ENCODE measurements at places on chromosomes 13 and 19. TPM values are rescaled to one million over a fixed set of nuclear protein-coding genes. Genes with fewer than 3 reads are reported as not detected.

DNA sequence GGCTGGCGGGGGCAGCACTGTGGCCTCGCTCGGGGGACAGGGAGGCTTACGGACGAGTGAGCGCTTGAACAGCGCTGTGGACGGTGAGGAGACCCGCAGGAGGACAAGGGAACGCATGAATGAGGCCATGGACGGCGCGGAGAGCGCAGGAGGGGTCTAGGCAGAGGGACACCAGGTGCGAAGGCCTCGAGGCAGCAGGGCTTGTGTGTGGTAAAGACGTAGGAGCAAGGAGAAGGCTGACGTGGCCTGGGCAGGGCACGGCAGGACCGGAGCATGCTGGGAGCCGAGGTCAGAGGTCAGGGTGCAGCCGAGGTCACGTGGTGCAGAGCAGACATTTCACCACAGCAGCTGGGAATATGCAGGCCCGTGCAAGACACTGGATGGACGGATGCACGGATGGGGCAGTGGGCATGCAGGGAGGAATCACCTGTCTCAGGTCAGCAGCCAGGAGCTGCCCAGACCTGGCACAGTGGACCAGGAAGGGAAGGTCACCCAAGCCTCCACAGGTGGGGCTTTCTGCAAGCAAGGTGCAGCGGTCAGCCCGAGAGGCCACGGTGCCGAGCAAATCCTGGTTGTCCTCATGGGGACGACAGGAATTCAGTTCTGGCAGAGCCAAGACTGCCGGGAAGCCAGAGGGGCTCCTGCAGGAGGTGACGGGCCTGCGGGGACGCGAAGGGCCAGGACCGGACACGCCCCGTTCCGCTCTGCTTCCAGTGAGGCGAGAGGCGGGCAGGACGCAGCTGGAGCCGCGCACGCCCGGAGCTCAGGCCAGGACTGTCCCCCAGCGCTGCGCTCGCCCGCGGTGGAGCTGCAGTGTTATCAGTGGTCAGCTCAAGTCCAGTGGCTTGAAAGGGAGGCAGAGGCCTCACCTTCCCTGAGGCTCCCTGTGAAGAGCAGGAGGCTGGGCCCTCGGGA lies 72.2 kb downstream of the RASA3 start:
- no peak overlapping the region for H3K4me3 ChIP-seq
- peaks cover 27% of the 10 kb centered on the region for H3K4me1 ChIP-seq
- no peaks in the 10 kb centered on the region for H3K27me3 ChIP-seq
- H3K36me3 ChIP-seq, result no peaks in the 10 kb centered on the region
- no peak overlapping the region for H3K27ac ChIP-seq

Gene C19orf85
- 0.73 TPM for total RNA-seq

Gene PGLYRP2
- not detected for total RNA-seq

DNA sequence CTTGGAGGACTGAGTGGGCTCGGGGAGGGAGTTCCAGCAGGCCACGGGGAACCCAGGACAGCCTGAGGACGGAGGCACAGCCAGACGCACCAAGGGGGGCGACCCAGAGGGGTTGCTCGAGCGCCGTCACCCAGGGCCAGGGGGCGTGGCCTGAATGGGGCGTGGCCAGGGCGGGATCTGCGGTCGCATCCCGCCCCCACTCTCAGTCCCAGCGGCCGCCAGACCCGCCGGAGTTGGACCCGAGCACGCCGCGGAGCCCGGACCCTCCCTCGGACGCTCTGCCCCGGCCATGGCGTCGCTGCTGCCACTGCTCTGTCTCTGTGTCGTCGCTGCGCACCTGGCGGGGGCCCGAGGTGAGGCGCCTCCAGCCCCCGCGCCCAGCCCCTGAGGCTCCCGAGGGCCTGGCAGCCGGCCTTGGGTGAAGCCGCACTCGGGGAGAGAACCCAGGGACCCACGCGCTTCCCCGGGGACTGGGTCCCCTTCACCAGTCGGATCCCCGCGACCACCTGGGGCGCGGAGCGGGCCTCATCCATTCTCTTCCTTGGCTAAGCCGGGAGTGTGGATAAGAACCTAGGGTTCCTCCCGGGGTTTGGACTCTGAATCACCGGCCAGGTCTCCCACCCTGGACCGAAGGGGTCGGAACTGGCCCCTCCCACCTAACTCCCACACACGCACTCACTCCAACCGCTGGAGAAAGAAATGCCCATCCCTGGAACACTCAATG lies at the start of gene CILP2:
CILP2 (plus strand) TSS at position 205 of the 724 bp plus-strand sequence; CDS start at position 290, 85 bp downstream.
- DNase-seq, result no peak
- H3K4me1 ChIP-seq, result no peaks in the 10 kb centered on the region
- no peaks in the 10 kb centered on the region for H3K36me3 ChIP-seq
- H3K4me3 ChIP-seq, result peak within 1 kb of the TSS; percentile 37
- no peaks in the 10 kb centered on the region for H3K27me3 ChIP-seq

DNA sequence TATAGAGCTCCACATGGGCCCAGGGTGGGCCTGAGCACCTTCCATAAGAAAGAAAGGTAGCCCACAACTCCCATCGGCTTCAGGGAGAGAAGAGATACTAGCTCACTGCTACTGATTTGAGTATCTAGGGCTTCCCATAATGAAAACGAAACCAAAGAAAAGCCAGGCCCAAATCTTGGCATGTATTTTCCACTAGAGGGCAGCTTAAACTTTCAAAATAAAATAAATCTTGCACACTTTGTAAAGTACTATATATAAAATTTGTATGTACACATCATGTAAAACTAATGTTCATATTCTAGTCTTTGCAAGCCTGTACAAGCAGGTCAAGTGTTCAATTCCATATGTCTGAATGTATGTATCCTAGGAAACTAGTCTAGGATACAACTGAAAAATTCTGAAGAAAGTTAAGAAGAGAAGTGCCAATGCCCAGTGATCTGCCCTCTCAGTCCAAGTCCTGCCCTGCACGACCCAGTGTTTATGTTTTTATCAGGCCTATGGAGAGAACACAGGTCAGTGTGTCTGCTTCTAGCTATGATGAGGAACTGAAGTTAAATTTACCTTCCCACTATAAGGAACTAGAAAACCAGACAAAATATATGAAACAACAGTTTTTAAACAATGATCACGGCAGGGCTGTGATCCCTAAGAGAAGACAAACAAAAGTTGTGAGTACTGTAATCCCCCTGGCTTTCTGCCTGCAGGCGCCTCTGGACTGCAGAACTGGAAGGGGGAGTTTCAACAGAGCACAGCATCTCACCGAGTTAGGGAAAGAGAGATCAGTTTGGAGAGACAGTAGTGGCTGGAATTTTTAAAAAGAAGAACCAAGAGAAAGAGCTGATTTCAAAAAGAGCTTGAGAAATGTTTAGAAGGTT lies 475.7 kb downstream of the UQCRFS1 start:
- H3K4me3 ChIP-seq, result no peak overlapping the region
- no peak for DNase-seq
- no peaks in the 10 kb centered on the region for H3K36me3 ChIP-seq
- no peaks in the 10 kb centered on the region for H3K27me3 ChIP-seq
- no peaks in the 10 kb centered on the region for H3K4me1 ChIP-seq

- H3K4me1 ChIP-seq, result peaks cover 14% of the 10 kb centered on the region
- H3K27me3 ChIP-seq, result no peaks in the 10 kb centered on the region
- H3K36me3 ChIP-seq, result no peaks in the 10 kb centered on the region
- no peak overlapping the region for H3K4me3 ChIP-seq
- no peak for DNase-seq
Measured at GRCh38 chr19:7848779-7849457, 18.9 kb downstream of the EVI5L start.

GRCh38 chr19:55536366-55536765 lies 567 bp downstream of the SBK2 start:
- H3K4me3 ChIP-seq, result no peak overlapping the region
- no peak for DNase-seq
- no peak overlapping the region for H3K27ac ChIP-seq
- H3K4me1 ChIP-seq, result peaks cover 19% of the 10 kb centered on the region
- no peaks in the 10 kb centered on the region for H3K36me3 ChIP-seq

DNA sequence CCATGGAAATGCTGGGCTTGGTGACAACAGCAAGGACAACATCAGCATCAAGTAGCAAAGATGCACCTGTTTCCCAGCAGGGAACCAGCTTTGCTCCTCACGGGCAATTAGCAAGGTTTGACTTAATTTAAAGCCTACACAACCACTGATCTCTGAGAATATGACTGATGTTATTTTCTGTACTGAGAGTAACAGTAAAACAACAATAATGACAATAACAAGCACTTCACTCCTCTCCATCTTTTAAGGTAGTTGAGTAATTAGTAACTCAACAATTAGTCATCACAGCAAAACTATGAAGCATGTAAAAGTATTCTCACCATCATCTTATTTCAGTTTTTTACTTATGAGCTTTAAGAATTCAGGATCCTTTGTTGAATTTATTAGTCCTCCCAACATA lies 37.3 kb downstream of the ENOX1 start:
- DNase-seq, result no peak
- H3K4me1 ChIP-seq, result no peaks in the 10 kb centered on the region
- no peaks in the 10 kb centered on the region for H3K36me3 ChIP-seq
- H3K27me3 ChIP-seq, result no peaks in the 10 kb centered on the region

Gene PGLYRP1
- total RNA-seq, result not detected

- H3K4me3 ChIP-seq, result no peak overlapping the region
- no peak overlapping the region for H3K27ac ChIP-seq
- no peaks in the 10 kb centered on the region for H3K27me3 ChIP-seq
- no peak for DNase-seq
Measured at GRCh38 chr13:40923867-40924266, 95.2 kb downstream of the ELF1 start.

DNA sequence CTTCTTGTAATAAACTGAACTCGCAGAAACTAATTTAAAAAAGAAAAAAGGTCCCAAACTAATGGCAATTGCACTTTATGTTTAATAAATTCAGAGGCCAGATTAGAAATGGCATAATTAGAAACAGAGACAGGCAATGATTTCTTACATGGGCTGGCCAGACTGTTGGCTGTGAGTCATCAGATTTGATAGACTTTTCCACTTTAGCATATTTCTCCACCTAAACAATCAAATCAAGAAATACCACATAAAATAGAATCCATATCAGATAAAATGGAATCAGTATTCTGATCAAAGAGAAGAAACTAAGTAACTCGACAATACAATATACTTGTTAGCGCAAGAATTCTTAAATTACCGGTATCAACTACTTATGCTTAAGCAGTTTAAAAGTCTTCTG lies 29.0 kb downstream of the EXOSC8 start:
- H3K4me1 ChIP-seq, result no peaks in the 10 kb centered on the region
- H3K27me3 ChIP-seq, result no peaks in the 10 kb centered on the region
- no peak for DNase-seq
- no peak overlapping the region for H3K27ac ChIP-seq
- H3K36me3 ChIP-seq, result peaks cover 26% of the 10 kb centered on the region
- no peak overlapping the region for H3K4me3 ChIP-seq

Gene KLK14
- 0.35 TPM for total RNA-seq

DNA sequence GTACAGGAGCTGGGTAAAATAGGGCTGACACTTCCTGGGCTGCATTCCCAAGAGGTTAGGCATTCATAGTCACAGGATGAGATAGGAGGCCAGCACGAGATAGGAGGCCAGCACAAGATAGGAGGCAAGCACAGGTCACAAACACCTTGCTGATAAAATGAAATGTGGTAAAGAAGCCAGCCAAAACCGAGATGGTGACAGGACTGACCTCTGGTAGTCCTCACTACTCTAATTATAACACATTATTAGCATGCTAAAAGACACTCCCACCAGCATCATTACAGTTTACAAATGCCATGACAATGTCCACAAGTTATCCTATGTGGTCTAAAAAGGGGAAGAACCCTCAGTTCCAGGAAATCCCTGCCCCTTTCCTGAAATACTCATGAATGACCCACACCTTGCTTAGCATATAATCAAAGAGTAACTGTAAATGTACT lies 20.9 kb upstream of the IGSF23 start:
- H3K4me3 ChIP-seq, result peak overlapping the region; percentile 2
- peaks cover 63% of the 10 kb centered on the region for H3K4me1 ChIP-seq
- DNase-seq, result peak; percentile 33
- no peaks in the 10 kb centered on the region for H3K27me3 ChIP-seq

DNA sequence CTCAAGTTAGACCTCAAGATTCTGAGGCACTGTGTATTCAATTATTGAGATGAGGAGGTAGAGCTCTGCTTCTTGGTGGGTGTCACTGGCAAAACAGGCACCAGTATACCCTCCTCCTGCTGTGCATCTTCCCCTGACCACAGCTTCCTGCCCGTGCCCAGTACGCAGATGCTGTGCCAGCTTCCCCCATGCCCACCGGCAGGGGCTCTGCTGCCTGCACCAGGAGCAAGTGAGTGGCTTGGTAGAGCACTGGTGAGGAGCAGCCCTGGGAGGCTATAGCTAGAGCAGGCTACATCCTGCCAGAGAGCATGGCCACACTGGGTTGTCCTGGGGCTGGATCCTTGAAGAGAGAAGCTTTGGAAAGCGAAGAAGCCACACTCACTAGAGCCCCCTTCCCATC lies 21.0 kb upstream of the RNF17 start:
- H3K36me3 ChIP-seq, result no peaks in the 10 kb centered on the region
- no peaks in the 10 kb centered on the region for H3K4me1 ChIP-seq
- H3K27ac ChIP-seq, result no peak overlapping the region
- no peak for DNase-seq
- 0 out of 2 replicates have a peak, but pooled peaks cover 10% of the 10 kb centered on the region for H3K27me3 ChIP-seq

Gene S1PR4
- total RNA-seq, result 0.37 TPM

GRCh38 chr13:110265341-110265681 lies 41.6 kb downstream of the COL4A1 start:
- H3K4me3 ChIP-seq, result no peak overlapping the region
- H3K27ac ChIP-seq, result no peak overlapping the region
- no peaks in the 10 kb centered on the region for H3K36me3 ChIP-seq

DNA sequence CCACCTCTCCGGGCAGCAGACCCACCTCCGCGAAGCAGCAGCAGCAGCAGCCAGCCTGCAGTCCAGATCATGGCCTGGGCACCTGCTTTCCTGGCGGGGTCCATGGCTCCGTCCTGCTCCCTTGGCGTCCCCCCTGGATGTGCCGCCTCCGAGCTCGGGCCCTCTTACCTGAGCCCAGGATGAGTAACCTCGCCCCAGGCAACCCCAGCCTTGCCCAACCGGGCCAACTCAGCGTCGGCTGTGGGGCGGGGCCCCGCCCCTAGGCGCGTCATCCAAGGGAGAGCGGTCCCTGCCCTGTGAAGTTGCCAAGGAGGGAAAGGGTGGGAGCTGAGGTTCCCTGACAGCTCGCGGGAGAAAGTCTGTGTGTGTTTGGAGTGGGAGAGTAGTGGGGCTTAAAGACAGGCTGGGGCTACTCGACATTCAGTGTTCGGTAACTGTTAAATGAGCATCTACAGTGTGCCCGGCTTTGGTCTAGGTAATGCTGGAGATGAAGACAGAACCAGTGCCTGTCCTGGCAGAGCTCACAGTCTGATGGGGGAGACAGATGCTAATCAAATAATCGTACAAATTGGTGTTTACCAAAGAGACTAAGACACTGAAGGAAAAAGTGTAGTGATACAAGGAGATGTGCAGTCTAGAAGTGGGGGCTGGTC lies at the start of gene LYPD3:
LYPD3 (minus strand) TSS at position 141 of the 653 bp plus-strand sequence; CDS start at position 104, 37 bp downstream.
- H3K36me3 ChIP-seq, result peaks cover 11% of the 10 kb centered on the region
- H3K27me3 ChIP-seq, result no peaks in the 10 kb centered on the region
- H3K27ac ChIP-seq, result peak within 1 kb of the TSS; percentile 63
- DNase-seq, result peak; percentile 94
- peaks cover 47% of the 10 kb centered on the region for H3K4me1 ChIP-seq

GRCh38 chr13:56012644-56013043 lies 1128.1 kb upstream of the PRR20A start:
- no peaks in the 10 kb centered on the region for H3K4me1 ChIP-seq
- H3K4me3 ChIP-seq, result no peak overlapping the region
- DNase-seq, result no peak
- no peaks in the 10 kb centered on the region for H3K36me3 ChIP-seq
- H3K27ac ChIP-seq, result no peak overlapping the region
